Activated CD8-positive, alpha-beta memory T cell treated with anti-CD3 and anti-CD28 coated beads for 1 hour (primary cell): ENCODE measurements at places on chromosomes 12 and 14.

- no peak for DNase-seq
Measured at GRCh38 chr14:99441918-99442317, 38.7 kb downstream of the SETD3 start.

- no peak for DNase-seq
Measured at GRCh38 chr12:117159674-117160073, 30.6 kb downstream of the FBXO21 start.

DNA sequence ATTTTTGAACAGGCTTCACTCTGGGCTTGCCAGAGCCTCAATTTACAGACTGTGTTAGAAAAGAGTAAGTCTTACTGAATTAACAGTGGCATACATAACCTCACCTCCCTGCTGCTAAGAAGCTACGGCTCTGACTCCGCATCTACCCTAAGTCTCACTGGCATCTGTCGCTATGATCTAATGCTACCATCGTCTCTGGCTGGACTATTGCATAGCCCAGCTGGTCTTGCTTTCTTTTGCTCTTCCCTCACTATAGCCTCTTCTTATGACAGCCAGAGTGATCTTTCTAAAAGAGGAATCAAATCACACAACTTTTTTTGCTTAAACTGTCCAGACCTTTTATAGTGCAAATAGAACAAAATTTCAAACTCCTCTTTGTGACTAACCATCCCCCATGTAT, 81.1 kb downstream of the SLC24A4 start:
- DNase-seq = no peak

- no peak for DNase-seq
Measured at GRCh38 chr14:32224737-32225377, 21.8 kb upstream of the RNU6-8 start.
